Amygdala (tissue), 56 donors: ENCODE measurements at places on chromosomes 2 and 18.

DNA sequence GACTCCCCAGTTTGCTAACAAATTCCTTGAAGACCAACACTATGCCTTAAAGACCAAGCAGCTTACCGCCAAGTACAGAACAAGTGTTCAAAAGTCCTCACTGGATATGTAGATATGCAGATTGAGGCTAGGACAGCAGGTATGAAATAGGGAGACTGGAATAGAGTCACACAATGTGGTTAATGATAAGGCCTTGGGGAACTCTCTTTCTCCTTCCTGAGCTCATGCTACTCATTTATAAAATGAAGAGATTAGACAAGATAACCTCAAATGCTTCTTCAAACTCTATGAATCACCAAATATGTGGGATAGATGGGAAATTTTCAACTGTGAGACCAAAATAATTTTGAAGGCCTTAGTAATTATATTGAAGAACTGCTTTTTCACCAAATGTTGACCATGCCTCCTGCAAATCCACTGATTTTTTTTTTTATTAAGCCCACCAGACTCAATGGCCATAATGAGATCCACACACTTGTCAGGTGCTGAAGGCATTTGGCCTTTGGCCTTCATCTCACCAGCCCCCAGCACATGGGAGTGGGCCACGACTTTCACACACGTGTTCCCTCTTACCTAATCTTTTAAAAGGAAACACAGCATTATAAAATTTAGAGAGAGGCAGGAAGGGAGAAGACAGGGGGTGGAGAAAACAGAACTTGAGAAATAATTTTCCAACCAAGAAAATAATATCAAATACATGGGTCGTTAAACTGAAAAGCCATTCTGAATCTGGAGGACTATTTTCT is 181.5 kb downstream of the EN1 start:
- no peak for DNase-seq

- no peak for DNase-seq
Measured at GRCh38 chr2:214839464-214839863, 30.0 kb upstream of the BARD1 start.

- no peak for DNase-seq
Measured at GRCh38 chr2:163794635-163795034, 58.8 kb upstream of the FIGN start.

DNA sequence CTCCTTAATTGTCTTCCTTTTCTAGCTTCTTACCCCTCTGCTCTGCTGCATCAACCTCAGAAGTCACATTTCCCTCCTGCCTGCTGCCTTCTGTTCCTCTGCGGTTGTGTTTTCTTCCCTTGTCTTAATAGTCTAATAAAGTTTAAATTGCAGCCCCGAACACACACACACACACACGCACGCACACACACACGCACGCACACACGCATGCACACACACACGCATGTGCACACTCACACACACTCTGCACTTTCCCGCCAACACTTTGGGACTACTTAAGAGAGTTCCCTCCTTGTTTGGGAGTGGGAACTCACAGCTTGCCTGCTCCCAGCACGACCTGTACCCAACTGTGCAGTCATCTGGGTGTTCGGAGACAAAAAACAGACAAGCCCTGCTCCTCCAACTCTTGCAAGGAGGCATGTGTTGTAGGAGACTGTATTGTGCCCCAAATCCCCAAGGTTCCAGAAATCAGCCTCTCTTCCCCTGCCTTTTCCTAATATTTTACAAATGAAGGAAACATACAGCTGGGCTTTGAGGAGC is 99.1 kb downstream of the SETBP1 start:
- no peak for DNase-seq

- no peak for DNase-seq
Measured at GRCh38 chr2:235460548-235461047, 33.2 kb upstream of the AGAP1 start.
